ENCODE measurements at places on chromosomes 1 and 21.

- DNase-seq: no peak
Measured at GRCh38 chr1:162314206-162314605, 62.4 kb downstream of the SPATA46 start.

DNA sequence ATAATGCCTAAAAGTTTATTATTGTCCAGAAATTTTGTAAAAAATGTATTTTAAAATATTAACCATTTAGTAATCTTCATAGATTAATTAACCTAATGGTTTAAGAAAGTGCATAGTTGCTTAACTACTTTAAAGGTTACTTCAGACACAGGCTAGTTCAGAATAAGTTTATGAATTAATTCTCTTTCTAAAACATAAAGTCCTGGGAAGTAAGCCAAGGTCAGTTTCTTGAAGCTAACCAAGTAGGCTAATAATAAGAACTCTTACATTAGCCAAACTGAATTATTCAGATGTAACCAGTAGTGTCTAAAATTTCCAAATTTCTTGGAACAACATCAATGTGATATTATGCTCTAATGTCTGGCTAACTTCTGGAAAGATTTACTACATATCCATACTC is 790.4 kb downstream of the NCAM2 start:
- no peak for DNase-seq

- no peak for DNase-seq
Measured at GRCh38 chr1:150420560-150421265, 56.8 kb downstream of the RPRD2 start.

DNA sequence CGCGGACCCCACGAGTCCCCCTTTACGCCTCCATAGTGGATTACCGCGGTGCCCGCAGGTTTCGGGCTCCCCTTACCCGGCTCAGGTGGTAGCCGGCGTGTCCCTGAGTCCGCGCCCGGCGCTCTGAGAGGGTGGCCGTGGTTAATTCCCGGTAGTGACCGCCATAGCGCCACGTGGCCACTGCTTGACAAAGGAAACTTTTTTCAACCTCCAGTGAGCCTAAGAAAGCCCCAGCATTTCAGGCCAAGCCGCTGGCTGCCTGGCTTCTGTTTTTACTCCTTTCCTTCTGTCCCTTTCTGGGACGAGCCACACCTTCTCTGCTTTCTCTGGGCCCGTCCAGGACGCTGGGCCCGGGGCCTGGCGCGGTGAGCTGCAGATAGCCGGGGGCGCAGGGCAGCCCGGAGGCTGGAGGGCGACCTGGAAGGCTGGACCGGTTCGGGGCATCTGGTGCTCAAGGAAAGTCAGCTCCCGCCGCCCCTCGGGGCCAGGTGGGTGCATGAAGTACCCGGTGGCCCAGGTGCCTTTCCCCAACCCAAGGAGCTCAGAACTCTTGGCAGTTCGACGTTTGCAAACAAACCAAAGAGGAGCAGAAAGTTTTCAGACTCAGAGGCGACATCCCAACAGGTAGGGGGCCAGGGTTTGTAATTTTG is 540 bp upstream of the C1orf198 start:
- no peak for DNase-seq

- DNase-seq: no peak
Measured at GRCh38 chr21:34201001-34201400, 127.6 kb downstream of the MRPS6 start.

- no peak for DNase-seq
Measured at GRCh38 chr1:110673805-110674336, 869 bp downstream of the KCNA3 start.

DNA sequence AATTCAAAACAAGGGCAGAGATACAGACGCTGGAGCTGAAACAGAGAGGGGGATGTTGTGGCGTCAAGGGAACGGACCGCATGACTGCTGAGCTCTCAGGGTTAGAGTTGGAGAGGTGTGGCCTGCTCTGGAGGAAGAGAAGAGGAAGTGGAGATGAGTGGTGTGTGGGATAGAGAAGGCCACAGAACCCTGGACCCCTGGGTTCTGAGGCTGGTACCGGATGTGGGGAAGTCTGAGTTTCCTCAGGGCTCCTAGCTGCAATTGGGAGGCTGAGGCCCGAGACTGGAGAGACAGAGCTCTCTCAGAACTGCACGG is 1.8 kb downstream of the BCAN start:
- DNase-seq: no peak

DNA sequence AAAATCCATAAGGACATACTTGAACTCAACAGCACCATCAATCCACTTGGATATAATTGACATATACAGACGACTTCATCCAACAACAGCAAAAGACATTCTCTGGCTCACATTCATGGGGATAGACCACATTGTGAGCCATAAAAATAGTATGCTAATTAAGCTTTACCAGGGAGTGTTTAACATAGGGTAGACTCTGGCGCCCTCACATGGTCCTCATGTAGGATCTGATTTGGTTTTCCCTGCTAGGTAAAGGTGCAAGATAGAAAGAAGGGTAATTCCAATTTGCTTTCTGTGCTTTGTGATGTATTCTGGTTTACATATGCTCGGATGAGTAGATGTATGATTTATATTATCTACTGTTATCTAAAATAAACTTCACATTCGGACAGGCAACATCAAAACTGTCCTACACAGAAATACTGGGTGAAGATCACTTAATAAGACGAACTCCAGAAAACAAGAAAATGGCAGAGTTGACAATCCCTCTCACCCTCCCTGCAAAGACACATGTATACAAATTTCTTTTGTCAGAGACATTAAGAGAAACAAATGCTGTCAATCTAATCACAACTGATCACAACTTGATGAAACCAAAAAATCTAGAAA is 27.7 kb downstream of the CR1L start:
- DNase-seq: no peak

GRCh38 chr1:115320377-115320776 is 17.7 kb downstream of the NGF start:
- DNase-seq: no peak

GRCh38 chr1:150224983-150225382 is 10.9 kb downstream of the ANP32E start:
- DNase-seq: no peak

DNA sequence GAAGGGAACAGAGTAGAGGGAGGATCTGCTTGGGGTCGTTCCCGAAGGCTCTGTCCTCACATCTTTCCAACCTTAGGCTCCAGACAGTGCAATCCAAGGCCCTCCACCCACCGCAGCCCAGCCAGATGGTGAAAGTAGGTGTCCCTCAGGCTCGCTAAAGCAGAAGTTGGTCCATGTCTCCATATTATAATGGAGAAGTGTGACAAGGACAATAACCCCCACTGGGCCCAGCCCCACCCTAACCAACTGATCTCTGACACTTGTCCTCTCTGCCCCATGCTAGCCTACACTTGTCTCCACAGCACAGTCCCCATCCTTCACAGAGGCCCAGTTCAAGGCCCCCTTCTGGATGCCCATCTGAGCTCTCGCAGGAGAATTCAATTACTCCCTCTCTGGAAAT is 48.7 kb downstream of the DMAP1 start:
- DNase-seq: no peak

DNA sequence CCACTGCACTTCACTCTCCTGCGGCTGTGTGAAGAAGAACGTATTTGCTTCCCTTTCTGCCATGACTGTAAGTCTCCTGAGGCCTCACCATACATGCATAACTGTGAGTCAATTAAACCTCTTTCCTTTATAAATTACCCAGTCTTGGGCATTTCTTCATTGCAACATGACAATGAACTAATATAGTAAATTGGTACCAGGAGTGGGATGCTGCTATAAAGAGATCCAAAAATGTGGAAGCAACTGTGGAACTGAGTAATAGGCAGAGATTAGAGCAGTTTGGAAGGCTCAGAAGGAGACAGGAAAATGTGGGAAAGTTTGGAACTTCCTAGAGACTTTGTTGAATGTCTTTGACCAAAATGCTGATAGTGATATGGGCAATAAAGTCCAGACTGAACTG is 1907.9 kb downstream of the MRPL39 start:
- DNase-seq: no peak

GRCh38 chr1:1960480-1961196 is 41.6 kb upstream of the TMEM52 start:
- DNase-seq: no peak

DNA sequence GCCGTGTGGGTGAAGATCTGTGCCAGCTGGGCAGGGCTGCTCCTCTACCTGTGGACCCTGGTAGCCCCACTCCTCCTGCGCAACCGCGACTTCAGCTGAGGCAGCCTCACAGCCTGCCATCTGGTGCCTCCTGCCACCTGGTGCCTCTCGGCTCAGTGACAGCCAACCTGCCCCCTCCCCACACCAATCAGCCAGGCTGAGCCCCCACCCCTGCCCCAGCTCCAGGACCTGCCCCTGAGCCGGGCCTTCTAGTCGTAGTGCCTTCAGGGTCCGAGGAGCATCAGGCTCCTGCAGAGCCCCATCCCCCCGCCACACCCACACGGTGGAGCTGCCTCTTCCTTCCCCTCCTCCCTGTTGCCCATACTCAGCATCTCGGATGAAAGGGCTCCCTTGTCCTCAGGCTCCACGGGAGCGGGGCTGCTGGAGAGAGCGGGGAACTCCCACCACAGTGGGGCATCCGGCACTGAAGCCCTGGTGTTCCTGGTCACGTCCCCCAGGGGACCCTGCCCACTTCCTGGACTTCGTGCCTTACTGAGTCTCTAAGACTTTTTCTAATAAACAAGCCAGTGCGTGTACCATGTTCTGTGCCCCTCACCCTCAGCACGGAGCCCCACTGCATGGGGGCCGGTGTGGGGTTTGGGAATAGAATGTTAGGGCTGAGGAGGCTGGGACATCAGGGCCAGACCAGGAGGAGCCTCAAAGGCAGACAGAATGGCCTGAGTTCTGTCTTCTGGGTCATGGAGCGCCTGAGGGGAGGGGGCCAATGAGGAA is 21.3 kb downstream of the SERINC2 start:
- no peak for DNase-seq

DNA sequence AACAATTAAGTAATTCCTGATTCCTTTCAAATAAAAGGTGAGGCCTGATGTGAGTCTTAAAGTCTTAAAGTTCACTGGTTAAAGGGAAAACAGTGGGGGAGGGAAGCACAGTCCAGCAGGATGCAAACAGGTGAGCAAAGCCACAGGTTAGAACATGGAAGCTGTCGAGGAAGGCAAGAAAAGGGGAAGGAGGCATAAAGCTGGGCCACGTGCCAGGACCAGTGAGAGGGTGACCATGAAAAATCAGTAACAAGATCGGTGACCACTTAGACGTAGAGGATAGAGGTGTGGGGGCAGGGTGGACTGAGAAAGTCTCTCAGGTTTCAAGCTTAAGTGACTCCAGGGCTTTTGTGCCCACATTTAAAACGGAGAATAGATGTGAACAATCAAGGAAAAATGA is 231.3 kb downstream of the SETD4 start:
- peak; percentile 82 for DNase-seq

GRCh38 chr21:43693981-43694380 is 24.9 kb upstream of the PDXK start:
- no peak for DNase-seq

DNA sequence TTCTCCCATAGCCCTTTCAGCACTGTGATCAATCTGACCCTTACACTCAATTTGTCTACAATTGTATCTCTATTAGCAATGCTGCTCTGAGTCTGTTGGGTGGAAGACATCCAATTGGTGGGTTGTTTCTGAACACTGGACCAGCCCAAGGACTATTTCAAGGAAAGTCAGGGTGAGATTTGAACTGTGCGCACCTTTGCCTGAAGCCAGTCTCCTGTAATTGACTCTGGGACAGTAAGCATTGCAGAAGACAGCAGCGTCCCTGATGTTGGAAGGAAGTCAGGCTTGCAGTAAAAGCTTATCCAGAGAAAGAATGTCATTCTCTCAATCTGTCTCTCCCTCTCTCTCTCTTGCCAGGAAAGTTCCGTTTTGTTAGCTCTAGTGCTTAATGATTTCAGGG is 233.9 kb downstream of the KIF26B start:
- DNase-seq: no peak

DNA sequence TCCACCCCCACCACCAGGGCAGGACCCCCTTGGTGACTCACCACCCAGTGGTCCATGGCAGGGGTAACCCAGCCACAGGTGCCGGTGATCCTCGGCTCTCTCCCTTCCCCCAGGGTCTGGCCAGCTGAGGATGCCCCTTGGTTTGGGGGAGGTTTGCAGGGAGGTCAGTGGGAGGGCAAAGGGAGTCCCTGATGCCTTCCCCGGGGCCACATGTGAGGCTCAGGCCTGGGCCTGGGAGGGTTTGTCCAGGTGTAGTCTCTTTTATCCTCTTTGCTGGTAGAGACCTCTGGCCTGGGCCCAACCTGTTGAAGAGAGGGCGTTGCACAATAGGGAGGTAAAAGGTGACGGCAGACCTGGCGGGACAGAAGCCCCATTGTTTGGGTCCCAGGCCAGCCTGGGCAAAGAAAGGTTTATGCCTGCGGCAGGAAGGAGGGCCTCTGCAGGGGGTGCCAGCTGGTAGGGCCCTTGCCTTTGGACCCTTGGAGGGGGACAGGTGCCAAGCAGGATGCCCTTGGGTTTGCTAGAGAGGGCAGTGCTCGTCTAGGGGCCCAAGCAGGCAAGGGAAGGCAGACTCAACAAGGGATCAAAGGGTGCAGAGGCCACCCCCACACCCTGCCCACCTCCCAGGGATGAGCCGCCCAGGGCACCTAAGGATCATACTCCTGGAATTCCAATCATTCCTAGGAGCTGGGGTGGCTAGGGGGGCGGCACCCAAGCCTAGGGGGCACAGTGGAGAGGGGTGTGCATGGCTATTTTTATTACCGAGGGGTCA is 760 bp upstream of the TINAGL1 start:
- DNase-seq: no peak
